ENCODE measurements at places on chromosomes 2 and 18.

DNA sequence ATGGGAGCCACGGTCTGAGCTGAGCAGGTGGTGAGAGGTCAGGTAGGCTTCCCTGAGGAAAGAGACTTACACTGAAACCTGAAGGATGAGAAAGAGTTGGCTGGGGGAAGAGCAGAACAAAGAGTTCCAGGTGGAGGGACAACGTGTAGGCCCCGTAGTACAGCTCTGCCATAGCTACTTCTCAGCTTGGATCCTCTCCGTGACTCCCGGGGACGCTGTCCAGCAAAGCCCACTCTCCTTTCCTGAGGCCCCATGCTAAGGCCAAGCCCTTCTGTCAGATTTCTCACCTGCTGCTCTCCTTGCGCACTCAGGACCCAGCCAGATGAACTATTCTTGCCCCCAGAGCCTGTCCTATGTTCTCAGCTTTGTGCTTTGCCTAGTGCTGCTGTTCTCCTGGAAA is 173.8 kb downstream of the GALNT1 start:
- peaks cover 27% of the 10 kb centered on the region for H3K27me3 ChIP-seq
- H3K4me3 ChIP-seq = no peak overlapping the region
- H3K27ac ChIP-seq = no peak overlapping the region

GRCh38 chr2:217360111-217360510 is 500.2 kb upstream of the TNP1 start:
- peaks cover 8% of the 10 kb centered on the region for H3K4me1 ChIP-seq
- peaks cover 29% of the 10 kb centered on the region for H3K27me3 ChIP-seq
- no peak overlapping the region for H3K4me3 ChIP-seq
- H3K27ac ChIP-seq = no peak overlapping the region
- H3K36me3 ChIP-seq = no peaks in the 10 kb centered on the region

DNA sequence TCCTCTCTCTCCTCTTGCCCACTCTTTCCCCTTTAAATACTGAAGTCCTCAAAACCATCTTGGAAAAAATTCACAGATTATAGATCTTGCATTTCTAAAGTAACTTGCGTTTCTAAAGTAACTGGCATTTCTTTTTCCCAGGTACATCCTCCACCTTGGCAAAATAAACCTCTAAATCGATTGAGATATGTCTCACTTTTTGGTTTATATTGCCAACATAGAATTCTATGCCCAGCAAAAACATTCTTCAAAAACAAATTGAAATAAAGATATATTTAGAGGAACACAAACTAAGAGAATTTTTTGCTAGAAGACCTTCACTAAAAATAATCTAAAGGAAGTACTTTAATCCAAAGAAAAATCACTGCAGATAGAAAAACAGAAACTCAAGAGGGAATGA is 122.5 kb upstream of the RBMS1 start:
- H3K27me3 ChIP-seq = peaks cover 4% of the 10 kb centered on the region
- no peak overlapping the region for H3K27ac ChIP-seq

- H3K27me3 ChIP-seq = no peaks in the 10 kb centered on the region
- peaks cover 70% of the 10 kb centered on the region for H3K36me3 ChIP-seq
- H3K4me3 ChIP-seq = peak overlapping the region; percentile 30
- peak; percentile 74 for DNase-seq
- H3K4me1 ChIP-seq = peaks cover 30% of the 10 kb centered on the region
Observed at GRCh38 chr2:86072271-86072858, 33.3 kb downstream of the POLR1A start.

DNA sequence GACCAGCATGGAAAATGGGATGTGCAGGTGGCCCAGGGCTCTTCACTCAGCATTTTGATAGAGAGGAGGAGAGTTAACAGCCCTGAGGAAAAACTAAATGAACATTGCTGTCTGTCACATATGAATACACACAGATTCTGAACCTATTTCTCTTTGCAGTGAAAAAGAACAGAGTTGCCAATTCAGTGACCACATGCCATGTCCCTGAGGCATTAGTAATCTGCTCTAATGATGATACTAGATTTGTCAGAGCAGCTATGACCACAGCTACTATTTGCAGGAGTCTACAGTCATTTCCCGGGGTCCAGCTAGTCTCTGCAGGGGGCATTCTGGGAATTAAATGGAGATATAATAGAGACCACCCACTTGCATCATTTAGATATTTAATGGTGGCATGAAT is 267.6 kb downstream of the TMX3 start:
- H3K27ac ChIP-seq = no peak overlapping the region
- DNase-seq = no peak
- no peaks in the 10 kb centered on the region for H3K27me3 ChIP-seq
- no peaks in the 10 kb centered on the region for H3K4me1 ChIP-seq
- no peaks in the 10 kb centered on the region for H3K36me3 ChIP-seq

DNA sequence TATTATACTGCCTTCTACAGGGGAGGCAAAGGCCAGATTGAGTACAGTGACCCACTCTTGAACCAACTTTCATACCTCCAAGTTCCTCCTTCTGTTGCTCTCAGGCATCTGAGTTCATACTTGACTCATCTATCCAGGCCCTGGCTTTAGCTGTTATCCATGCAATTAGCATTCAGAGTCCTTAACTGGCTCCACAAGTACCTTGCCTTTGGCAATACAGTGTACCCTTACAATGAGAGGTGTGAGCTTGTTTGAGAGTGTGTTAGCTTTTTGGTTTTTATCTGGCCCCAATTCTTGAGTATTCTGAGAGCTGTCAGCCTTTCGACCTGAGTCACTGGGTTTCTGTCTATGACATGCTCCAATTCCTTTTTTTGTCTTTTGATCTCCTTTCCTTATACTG is 60.2 kb downstream of the EHD3 start:
- no peak for DNase-seq
- no peak overlapping the region for H3K27ac ChIP-seq
- H3K4me1 ChIP-seq = peaks cover 8% of the 10 kb centered on the region
- no peak overlapping the region for H3K4me3 ChIP-seq

DNA sequence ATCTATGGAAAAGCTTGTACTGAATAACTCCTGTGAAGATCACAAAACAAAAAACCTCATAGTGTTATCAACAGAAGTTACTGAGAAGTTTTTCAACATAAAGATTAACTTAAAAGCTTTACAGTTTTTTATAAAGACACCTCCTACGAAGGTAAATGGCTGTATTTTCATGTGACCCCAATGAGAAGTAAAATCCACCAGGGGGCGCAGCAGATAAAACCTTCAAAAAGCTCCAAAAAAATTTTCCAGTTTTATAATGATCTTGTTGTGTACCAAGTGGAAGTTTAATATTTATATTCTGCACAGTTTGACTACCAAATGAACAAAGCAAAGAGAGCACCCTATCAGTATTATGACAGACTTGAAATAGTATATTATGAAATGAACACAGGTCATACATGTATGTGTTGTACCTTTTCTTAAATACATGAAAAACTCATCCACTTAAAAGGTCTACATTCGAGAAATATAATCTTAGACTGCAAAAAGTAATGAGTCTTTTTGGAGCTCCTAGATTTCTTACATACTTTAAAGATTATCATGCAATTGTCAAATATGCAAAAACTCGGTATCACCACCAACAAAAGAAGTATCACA is 38.5 kb downstream of the PNO1 start:
- H3K4me3 ChIP-seq = no peak overlapping the region
- H3K4me1 ChIP-seq = peaks cover 55% of the 10 kb centered on the region
- no peak for DNase-seq
- H3K27ac ChIP-seq = no peak overlapping the region
- no peaks in the 10 kb centered on the region for H3K36me3 ChIP-seq

- no peak overlapping the region for H3K27ac ChIP-seq
- no peak for DNase-seq
- H3K36me3 ChIP-seq = no peaks in the 10 kb centered on the region
- peaks cover 16% of the 10 kb centered on the region for H3K27me3 ChIP-seq
- H3K4me3 ChIP-seq = no peak overlapping the region
Observed at GRCh38 chr2:224126440-224126839, 87.4 kb upstream of the SERPINE2 start.

DNA sequence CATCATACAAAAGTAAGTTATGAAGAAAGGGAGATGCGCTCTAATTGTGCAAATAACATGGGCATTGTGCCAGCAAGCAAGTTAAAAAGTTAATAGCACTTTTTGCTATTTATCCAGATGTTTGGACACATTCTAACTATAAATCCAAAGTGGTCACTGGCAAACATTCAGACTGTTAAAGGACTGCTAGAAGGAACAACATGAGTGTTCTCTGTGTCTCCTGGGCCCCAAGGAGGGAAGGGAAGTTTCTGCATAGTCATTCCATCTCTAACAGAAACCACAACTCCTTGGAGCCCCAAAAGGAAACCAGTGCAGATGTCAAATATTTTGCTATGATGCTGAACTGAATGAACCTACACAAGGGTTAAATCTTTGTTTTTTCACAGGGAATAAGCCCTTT is 213.3 kb upstream of the HNRNPA3 start:
- H3K27ac ChIP-seq = no peak overlapping the region
- H3K4me1 ChIP-seq = peaks cover 12% of the 10 kb centered on the region
- DNase-seq = peak; percentile 18

- H3K4me3 ChIP-seq = peak overlapping the region; percentile 33
- no peaks in the 10 kb centered on the region for H3K27me3 ChIP-seq
- H3K4me1 ChIP-seq = peaks cover 38% of the 10 kb centered on the region
- H3K27ac ChIP-seq = peak overlapping the region; percentile 79
Observed at GRCh38 chr2:39476524-39476923, 39.4 kb upstream of the MAP4K3 start.

GRCh38 chr18:65968239-65969004 is 217.6 kb downstream of the CDH7 start:
- H3K27me3 ChIP-seq = no peaks in the 10 kb centered on the region
- no peak for DNase-seq
- H3K4me3 ChIP-seq = no peak overlapping the region
- H3K27ac ChIP-seq = no peak overlapping the region
- H3K4me1 ChIP-seq = no peaks in the 10 kb centered on the region
